Left cardiac atrium (tissue), 4 donors: ENCODE measurements at places on chromosomes 2 and 18. TPM values are rescaled to one million over a fixed set of nuclear protein-coding genes. Genes with fewer than 3 reads are reported as not detected.
A peak's percentile ranks its signal among the peaks of the same experiment; 100 is the strongest.

Gene MOGAT1
- total RNA-seq: 0.50 TPM

Gene TPGS2
- total RNA-seq: 43.2 TPM

Gene TXNL4A
- 92.0 TPM for total RNA-seq

DNA sequence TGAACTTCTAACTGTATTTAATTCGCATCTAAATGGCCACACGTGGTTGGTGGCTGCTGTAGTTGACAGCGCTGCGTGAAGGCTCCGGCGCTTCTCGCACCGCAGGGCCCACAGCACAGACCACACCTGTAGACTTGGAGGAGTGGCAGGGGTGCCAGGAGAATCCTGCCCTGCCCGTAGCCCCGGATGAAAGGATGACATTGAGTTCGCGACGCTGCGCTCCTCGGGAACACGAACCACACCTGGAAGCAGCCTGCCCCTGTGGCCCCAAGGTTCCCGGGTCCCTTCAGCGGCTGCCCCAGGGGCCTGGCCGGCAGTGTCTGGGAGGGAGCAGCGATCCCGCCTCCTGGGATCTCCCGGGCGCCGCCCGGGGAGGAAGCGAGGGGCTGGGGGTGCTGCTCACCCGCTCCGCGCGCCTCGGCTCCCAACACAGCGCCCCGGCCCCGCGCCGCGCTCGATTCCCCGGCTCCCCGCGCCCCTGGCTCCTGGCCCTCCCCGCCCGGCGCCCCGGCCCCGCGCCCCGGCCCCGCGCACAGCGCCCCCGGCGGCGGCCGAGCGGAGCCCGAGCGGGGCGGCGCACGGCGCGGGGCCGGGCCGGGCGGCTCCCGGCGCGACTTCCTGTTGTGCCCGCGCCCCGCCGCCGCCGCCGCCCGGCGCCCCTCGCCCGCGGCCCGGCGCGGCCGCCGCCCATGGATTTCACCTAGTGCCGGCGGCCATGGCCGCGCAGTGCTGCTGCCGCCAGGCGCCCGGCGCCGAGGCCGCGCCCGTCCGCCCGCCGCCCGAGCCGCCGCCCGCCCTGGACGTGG is at the start of gene RNPEPL1:
TSS of gene RNPEPL1 (plus strand) at position 613 of the 806 bp plus-strand sequence. CDS start at position 716, 103 bp downstream.
- DNase-seq: peak; percentile 50

DNA sequence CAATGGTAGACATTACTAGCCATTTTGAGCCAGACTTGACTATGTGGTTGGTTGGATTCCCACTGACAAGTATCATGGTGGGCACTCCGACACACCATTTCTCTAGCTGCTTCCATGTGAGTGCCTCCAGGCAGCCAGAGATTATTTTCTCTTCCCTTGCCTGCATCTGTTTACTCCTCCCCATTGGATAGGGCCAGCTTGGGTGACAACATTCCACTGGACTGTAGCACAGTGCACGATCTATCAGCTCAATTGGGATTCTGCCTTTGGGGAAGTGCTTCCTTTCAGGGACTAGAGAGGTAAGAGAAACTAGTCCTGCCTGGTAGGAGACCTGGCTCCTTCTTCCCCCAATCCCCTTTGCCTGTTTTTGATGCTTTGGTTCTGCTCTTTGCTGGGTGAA is 49.0 kb upstream of the MAP4K3 start:
- no peak for DNase-seq

DNA sequence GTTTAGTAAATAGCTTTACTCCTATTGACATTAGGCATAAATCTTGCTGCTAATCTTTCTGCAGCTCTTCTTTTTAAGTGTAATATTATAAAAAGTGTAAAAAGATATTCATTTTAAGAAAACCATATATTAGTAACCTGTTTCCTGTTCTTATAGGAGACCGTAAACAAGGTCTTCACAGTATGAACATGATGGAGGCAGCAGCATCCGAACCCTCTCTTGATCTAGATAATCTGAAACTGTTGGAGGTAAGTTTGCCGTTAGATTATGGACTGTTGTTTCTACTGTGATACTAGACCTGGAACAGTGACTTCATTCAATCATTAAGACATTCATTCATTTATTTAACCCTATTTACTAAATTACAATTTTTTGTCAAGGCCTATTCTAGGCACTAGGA is 120.0 kb upstream of the FAM117B start:
- no peak for DNase-seq

DNA sequence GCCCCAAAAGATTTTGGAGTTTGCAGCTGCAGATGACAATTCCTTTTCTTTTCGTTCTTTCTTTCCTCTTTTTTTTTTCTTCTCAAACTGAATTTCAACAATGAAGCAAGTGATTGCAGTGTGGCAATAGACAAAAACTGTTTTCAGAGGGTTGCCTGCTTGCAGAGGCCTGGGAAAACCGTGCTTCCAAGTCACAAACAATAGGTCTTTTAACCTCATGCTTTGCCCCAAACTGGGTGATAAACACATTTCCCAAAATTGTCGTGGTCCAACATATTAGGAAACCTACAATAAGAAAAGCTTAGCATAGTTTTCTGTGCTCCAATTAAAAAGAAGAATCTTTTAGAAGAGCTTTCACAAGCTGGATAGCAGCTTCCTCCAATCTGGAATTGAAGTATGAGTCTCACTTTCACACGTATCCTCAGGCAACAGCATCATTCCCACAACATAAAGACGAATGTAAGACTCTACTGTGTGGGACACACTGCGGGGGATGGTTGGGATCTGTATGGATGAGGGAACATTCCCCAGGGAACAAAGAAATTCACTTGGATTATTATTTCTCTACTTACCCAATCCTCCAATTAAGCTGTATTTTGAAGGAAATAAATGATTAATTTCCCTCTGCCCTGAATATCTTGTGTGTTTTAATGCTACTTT is 656.1 kb downstream of the RNF144A start:
- no peak for DNase-seq

- no peak for DNase-seq
These were observed 47.3 kb upstream of the ODC1 start for GRCh38 chr2:10495311-10495987.

DNA sequence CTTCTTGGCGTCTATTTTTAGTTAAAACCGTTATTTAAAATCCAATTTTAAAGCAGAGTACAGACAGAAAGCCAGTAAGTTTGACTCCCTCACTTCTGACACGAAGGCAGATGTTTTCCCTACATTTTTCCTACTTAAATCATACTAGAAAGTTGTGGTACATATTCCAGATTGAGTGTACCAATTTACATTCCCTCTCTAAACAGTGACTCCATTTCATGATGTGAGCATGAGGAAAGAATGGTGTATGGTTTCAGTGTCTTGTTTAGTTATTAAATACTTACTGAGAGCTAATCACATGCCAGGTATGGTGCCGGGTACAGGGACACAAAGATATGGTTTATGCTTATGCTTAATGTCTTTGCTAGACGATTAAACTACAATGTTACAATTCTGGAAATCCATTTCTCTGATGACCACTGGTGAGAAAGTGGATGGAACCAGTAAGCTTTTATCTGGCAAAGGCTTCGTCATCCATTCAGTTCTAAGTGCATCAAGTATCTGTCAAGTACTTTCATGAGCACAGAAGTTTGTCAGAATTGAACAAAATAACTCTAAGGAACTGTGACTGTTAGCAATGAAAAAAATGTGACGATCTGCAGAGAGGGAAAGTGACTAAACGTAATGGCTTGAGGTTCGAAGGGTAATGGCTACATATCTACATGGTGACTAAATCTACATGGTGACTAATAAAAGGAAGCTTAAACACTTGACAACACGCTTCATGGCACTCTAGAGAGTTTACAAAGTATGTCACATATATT is 25.7 kb downstream of the MAP4K3 start:
- no peak for DNase-seq

DNA sequence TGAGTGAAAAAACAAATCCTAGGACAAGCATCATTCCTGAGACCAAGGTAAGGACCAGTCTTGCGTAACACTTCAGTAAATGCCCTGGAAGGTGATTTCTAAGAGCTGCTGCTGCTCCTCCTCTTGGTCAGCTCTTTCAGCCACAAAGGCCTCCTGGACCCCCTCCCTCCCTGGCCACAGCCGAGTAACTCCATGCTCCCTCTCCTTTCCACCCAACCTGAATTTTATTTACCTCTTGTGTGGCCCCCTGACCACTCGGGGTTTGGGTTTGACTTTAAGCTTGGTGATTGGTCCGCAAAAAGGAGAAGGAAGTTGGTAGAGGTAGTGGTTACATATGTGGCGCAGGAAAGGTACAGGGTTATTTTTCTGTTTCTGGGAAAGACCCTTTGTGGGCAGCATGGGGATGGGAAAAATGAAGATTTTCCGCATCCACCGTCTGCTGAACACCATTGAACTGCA is 9.2 kb downstream of the HTRA2 start:
- no peak for DNase-seq

DNA sequence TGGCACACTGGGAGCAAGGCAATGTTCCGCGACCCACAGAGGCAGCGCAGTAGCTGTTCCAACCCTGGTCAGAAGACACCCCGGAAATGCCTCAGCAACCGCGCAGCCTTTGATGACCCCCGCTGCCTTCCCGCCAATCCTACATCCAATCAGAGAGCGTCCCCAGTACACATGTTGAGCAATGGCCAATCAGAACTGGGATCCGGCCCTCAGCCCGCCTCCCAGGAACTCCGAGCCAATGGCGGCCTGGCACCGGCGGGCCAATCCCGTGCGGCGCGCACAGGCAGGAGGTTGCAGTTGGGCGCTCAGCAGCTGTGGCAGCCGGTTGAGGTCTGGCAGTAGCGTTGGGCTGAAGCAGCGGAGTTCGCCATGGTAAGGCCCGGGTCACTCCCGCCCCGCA is at the start of gene TUBA3D:
TSS of gene TUBA3D (plus strand) at position 289 of the 400 bp plus-strand sequence. CDS start at position 370, 81 bp downstream.
- no peak for DNase-seq

DNA sequence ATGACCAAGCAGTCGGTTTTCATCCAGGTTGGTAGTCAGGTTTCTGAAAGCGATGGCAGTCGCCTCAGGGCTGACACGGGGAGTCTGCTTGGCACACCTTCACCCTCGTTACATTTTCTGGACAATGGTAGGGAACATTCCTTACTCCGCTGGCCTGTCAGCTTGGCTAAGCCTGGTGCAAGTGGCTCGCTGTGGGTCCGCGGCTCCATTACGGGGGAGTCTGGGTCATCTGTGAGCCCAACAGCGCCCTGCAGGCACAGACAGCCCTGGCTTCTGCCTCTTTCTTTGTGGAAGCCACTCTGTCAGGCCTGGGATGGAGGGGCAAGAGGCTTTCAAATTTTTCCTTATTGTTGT is 95.6 kb downstream of the HDAC4 start:
- peak; percentile 17 for DNase-seq
